ENCODE measurements at places on chromosomes 1 and 21. TPM values are rescaled to one million over a fixed set of nuclear protein-coding genes. Genes with fewer than 3 reads are reported as not detected.

DNA sequence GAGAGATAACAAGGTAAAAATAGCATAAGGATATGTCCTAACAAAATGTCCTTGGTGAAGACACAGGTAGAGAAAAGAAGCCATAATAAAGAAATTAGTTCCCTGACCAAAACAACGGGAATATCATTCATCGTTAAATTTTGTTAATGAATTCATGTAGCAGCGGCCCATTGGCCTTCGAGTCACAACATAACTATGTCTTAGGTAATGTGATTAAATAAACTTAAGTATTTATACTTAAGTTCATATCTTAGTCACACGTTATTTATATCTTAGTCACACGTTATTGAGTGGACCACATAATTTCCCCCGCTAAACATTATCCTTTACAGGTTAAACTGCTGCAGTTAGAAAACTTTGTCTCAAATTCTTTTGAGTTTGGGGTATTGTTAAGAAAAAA, 1.2 kb downstream of the NEXN start:
- peak; percentile 70 for DNase-seq

- no peak for DNase-seq
These were observed 50.7 kb downstream of the WNT9A start for GRCh38 chr1:227896710-227897655.

DNA sequence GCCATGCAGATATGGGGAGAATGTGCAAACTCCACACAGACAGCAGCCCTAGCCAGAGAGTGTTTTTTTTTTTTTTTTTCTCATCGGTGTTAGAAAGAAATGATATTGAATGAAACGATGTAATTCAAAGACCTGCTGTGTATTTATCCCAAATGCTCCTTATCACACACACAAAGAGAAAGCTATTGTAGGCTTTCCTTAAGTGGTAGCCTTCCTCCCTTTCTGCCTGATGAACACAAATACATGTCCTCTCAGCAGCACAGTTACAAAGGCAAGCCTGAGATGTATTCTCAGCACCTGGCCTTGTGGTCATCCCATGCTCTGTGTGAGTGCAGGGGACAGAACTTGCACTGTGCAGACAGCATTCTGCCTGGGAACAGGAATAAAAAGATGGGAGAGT, 93.8 kb downstream of the PLPPR5 start:
- no peak for DNase-seq

OR6N1 gene
- total RNA-seq, result not detected

- no peak for DNase-seq
These were observed 9.5 kb upstream of the GOLT1A start for GRCh38 chr1:204223129-204223860.

DNA sequence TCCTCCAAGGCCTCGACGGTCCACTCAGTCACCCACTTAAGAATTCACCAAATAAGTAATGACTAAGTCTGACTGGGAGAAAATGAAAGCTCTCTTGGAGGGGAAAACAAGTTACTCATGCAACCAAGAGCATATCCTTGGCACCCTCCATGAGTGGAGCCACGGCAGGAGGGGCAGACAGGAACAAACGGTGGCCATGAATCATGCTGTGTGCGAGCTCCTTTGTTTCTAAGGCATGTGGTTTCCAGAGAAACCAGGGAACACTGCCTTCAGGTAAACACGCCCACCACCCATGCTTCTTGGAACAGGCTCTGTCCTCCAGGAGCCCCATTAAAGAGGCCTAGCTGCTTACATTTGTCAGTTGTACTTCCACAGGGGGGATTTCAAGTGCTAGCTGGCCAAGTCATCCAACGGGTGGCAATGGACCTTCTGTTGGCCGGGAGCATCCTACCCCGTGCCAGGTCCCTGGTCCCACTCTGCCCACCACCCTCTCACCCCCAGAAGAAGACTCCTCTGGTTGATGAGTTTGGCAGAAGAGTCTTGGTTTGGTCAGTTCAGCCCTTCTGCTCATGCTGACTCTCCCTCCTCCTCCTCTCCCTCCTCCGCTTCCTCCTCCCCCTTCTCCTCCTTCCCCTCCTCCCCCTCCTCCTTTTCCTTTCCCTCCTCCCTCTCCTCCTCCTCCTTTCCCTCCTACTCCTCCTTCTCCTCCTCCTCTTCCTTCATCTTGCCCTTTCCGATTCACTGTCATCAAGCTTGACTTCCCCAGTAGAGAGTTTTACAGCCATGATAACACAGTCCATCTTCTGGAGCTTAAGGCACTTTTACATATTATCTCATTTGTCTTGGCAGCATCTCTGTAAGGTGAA, 107.6 kb downstream of the CCDC185 start:
- peak; percentile 99 for DNase-seq

GRCh38 chr1:182635871-182636270, 31.7 kb upstream of the RGS16 start:
- DNase-seq, result no peak

DNA sequence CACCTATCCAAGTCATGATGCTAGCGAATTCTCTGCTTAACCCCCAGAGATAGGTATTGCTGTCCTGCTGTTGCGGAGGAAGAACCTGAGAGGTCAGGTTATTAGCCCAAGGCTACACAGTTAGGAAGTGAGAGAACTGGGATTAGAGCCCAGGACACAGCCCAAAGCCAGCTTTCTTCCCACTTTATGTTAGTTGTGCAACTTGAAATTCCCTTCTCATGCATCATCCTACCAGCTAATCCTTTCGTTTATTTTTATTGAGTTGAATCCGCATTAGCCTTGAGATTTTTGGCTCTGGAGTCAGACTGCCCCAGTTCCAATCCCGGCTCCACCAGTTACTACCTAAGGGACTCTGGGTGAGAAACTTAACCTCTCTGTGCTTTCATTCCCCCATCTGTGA, 65.4 kb downstream of the PLEKHA6 start:
- DNase-seq, result peak; percentile 87

RXFP4 gene
- not detected for total RNA-seq

TNFRSF4 gene
- total RNA-seq, result 0.35 TPM

GRCh38 chr21:30695956-30696355, 22.6 kb downstream of the KRTAP21-3 start:
- peak; percentile 41 for DNase-seq

GRCh38 chr1:3914331-3914851, 14.3 kb upstream of the C1orf174 start:
- no peak for DNase-seq
